AG08395 (cell line): ENCODE measurements at places on chromosomes 7 and 10.

DNA sequence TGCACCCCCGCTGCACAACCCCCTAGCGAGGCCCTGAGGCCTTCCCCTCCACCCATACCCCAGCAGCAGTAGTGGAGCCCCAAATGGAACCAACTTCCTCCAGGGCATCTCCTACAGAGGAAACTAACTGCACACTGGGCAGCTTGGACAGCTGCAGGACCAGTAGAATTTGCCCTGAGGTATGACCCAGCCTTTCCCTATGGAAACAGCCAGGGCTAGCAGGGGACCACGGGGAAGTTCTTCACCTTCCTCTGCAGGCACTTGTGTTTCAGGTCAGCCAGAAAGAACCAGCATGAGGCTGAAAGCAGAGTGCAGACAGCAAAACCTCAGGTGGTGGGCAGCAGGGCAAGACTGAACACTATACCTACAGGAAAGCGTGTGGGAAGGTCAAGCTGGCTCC lies 5.7 kb upstream of the EEPD1 start:
- DNase-seq: no peak

DNA sequence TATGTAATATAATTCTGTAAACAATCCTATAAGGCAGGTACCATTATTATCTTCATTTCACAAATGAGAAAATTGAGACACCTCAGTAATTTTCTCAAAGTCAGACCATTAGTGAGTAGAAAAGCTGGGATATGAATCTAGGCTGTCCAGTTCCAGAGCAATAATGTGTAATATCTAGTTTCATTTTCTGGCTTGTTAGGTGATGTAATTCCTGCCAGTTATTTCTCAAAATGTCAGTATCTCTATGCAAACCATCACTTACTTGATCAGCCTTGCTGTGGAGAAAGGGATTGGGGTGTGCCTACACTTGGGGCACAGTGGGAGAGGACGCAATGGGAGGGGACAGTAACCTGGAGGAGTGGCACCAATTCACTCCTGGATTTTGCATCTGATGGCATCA lies 157.5 kb downstream of the LYZL1 start:
- no peak for DNase-seq

- DNase-seq: no peak
Measured at GRCh38 chr10:644076-644942, 45.2 kb downstream of the DIP2C start.

- DNase-seq: peak; percentile 77
Measured at GRCh38 chr7:144391823-144392255, 11.7 kb downstream of the NOBOX start.

GRCh38 chr7:55472928-55473725 lies 99.2 kb downstream of the VOPP1 start:
- no peak for DNase-seq

- no peak for DNase-seq
Measured at GRCh38 chr10:3054183-3054850, 13.0 kb upstream of the PFKP start.

- no peak for DNase-seq
Measured at GRCh38 chr7:133828906-133829305, 298.2 kb upstream of the LRGUK start.

GRCh38 chr7:139725077-139725476 lies 52.7 kb downstream of the HIPK2 start:
- DNase-seq: peak; percentile 61

- DNase-seq: no peak
Measured at GRCh38 chr10:74063256-74063655, 65.3 kb downstream of the VCL start.

GRCh38 chr7:143992670-143993069 lies 7.5 kb upstream of the OR6B1 start:
- DNase-seq: no peak

- DNase-seq: no peak
Measured at GRCh38 chr10:70915806-70916205, 27.4 kb upstream of the PCBD1 start.
